ENCODE measurements at places on chromosomes 7 and 10.
A peak's percentile ranks its signal among the peaks of the same experiment; 100 is the strongest.

- H3K27me3 ChIP-seq = no peaks in the 10 kb centered on the region
- H3K27ac ChIP-seq = peak overlapping the region; percentile 71
- no peak for DNase-seq
These were observed 17.0 kb downstream of the ABI1 start for GRCh38 chr10:26843736-26844135.

DNA sequence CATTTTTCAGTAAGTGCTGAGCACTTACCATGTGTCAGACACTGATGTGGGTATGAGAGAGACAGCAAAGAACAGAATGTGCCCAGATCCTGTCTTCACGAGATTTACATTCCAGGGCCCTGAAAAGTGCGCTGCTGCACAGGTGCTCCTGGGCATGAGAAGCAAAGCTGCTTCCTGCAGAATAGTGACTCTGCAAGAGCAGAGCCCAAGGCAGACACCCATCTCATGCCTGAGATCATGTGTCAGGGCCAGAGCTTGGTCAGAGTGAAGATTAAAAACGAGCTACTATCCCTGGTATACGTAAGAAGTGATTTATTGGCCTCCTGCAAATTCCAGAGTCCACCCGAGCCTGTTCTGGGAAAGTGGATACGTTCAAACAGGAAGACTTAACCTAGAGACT, 824.4 kb downstream of the GRID1 start:
- no peaks in the 10 kb centered on the region for H3K4me1 ChIP-seq
- H3K27me3 ChIP-seq = peaks cover 15% of the 10 kb centered on the region

DNA sequence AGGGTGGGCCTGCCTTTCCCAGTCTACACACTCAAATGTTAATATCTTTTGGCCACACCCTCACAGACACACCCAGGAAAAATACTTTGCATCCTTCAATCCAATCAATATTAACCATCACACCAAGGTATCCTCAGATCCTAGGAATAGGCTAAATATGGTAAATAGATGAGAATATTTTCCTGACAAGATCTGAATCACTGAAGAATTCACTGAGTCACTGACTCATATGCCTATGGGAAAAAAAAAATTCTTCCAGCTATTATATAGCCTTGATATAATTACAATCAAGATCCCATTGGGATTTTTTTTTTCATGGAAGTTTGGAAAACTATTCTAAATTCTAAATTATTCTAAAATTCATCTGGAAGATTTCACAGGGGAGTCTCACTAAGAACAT, 65.8 kb downstream of the INHBA start:
- no peak overlapping the region for H3K4me3 ChIP-seq
- H3K27me3 ChIP-seq = no peaks in the 10 kb centered on the region
- H3K4me1 ChIP-seq = no peaks in the 10 kb centered on the region
- no peaks in the 10 kb centered on the region for H3K36me3 ChIP-seq

- no peak for DNase-seq
- H3K4me3 ChIP-seq = no peak overlapping the region
- peaks cover 17% of the 10 kb centered on the region for H3K4me1 ChIP-seq
- H3K27ac ChIP-seq = no peak overlapping the region
These were observed 87.7 kb downstream of the ST7 start for GRCh38 chr7:117041007-117041406.

- H3K4me1 ChIP-seq = peaks cover 23% of the 10 kb centered on the region
- no peaks in the 10 kb centered on the region for H3K36me3 ChIP-seq
- H3K27me3 ChIP-seq = no peaks in the 10 kb centered on the region
- no peak overlapping the region for H3K27ac ChIP-seq
These were observed 11.0 kb upstream of the GDF10 start for GRCh38 chr10:47288916-47289495.

GRCh38 chr10:19449860-19450259, 366.4 kb upstream of the PLXDC2 start:
- no peaks in the 10 kb centered on the region for H3K36me3 ChIP-seq
- H3K27ac ChIP-seq = no peak overlapping the region
- no peaks in the 10 kb centered on the region for H3K4me1 ChIP-seq
- H3K27me3 ChIP-seq = no peaks in the 10 kb centered on the region
- no peak overlapping the region for H3K4me3 ChIP-seq
- DNase-seq = no peak

DNA sequence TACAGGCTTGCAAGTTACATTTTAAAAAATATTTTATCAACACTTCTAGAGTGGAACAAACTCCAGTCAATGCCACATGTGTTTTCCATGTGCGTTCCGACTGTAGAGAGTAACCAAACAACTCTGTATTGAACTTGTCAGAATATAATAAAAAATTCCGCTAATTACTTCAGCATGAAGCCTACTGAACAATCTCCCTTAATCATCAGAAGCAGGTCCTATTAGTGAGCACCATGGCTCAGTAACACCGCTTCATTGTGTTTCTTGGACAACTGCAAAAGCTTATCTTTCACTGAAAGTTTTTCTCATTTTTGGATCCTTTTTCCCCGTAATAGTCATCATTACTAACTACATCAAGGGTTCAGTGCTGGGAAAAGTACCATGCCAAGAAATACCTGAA, 117.0 kb downstream of the MKX start:
- no peak for DNase-seq
- no peak overlapping the region for H3K4me3 ChIP-seq
- no peak overlapping the region for H3K27ac ChIP-seq
- H3K4me1 ChIP-seq = no peaks in the 10 kb centered on the region
- H3K36me3 ChIP-seq = no peaks in the 10 kb centered on the region
- peaks cover 3% of the 10 kb centered on the region for H3K27me3 ChIP-seq

GRCh38 chr7:39228946-39229345, 251.2 kb downstream of the POU6F2 start:
- no peaks in the 10 kb centered on the region for H3K36me3 ChIP-seq
- H3K4me1 ChIP-seq = no peaks in the 10 kb centered on the region
- DNase-seq = no peak

- H3K27me3 ChIP-seq = no peaks in the 10 kb centered on the region
- H3K27ac ChIP-seq = no peak overlapping the region
- H3K36me3 ChIP-seq = no peaks in the 10 kb centered on the region
- no peak for DNase-seq
- H3K4me3 ChIP-seq = no peak overlapping the region
- no peaks in the 10 kb centered on the region for H3K4me1 ChIP-seq
These were observed 492.5 kb downstream of the ETV1 start for GRCh38 chr7:13496976-13497375.

DNA sequence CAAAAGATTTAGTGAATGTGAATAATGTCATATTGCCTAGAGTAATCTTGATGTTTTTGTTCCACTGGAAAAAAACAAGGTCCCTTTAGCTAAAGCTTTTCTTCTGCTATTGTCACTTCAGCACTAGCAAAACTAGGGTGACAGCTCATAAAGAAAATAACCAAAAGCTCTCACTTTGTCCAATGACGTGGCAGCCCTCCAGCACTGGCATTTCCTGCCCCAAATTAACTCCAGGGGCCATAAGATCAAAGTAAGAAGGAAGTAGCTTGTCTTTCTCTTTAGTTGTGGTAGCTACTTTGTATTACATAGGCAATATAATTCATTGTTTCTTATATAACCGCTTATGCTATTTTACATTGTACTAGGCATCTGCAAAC, 47.3 kb downstream of the LRRN3 start:
- peaks cover 2% of the 10 kb centered on the region for H3K36me3 ChIP-seq
- no peaks in the 10 kb centered on the region for H3K27me3 ChIP-seq
- H3K27ac ChIP-seq = peak overlapping the region; percentile 94
- H3K4me3 ChIP-seq = peak overlapping the region; percentile 51
- peak; percentile 64 for DNase-seq

DNA sequence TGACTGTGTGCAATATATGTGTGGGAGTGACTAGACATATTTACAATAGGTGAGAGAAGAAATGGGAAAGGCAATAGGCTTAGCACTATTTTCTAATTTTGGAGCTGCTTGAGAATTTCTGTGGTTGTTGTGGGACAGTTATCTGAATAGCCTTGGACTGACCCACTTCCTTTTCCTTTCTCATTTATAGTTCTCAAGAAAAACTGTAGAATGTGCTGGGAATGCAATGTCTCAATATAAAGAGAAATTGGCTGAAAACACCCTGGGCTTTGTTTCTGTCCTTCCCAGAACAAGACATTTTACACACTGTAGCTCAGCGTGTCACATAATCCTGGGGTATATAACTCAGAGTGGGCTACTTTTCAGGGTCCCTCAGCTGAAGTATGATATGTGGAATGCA, 153.0 kb upstream of the RHOBTB1 start:
- H3K36me3 ChIP-seq = no peaks in the 10 kb centered on the region
- H3K4me3 ChIP-seq = no peak overlapping the region
- H3K27ac ChIP-seq = no peak overlapping the region
- H3K4me1 ChIP-seq = no peaks in the 10 kb centered on the region

GRCh38 chr7:112202816-112203215, 3.4 kb downstream of the DOCK4 start:
- no peak overlapping the region for H3K4me3 ChIP-seq
- H3K27ac ChIP-seq = no peak overlapping the region
- peak; percentile 4 for DNase-seq
- peaks cover 51% of the 10 kb centered on the region for H3K27me3 ChIP-seq

- H3K27ac ChIP-seq = no peak overlapping the region
- no peaks in the 10 kb centered on the region for H3K4me1 ChIP-seq
- H3K4me3 ChIP-seq = no peak overlapping the region
- DNase-seq = no peak
These were observed 122.5 kb downstream of the SLC25A13 start for GRCh38 chr7:96199421-96199820.

- peaks cover 4% of the 10 kb centered on the region for H3K27me3 ChIP-seq
- no peak overlapping the region for H3K27ac ChIP-seq
- no peaks in the 10 kb centered on the region for H3K36me3 ChIP-seq
- H3K4me3 ChIP-seq = no peak overlapping the region
- H3K4me1 ChIP-seq = no peaks in the 10 kb centered on the region
These were observed 28.6 kb upstream of the SHH start for GRCh38 chr7:155840909-155841308.

- no peak for DNase-seq
- H3K36me3 ChIP-seq = no peaks in the 10 kb centered on the region
- peaks cover 13% of the 10 kb centered on the region for H3K27me3 ChIP-seq
- no peak overlapping the region for H3K27ac ChIP-seq
- H3K4me3 ChIP-seq = no peak overlapping the region
These were observed 18.7 kb downstream of the AMZ1 start for GRCh38 chr7:2706685-2707126.

GRCh38 chr10:58269782-58270290, 874 bp downstream of the CISD1 start:
- H3K4me3 ChIP-seq = peak overlapping the region; percentile 96
- peaks cover 50% of the 10 kb centered on the region for H3K4me1 ChIP-seq
- DNase-seq = no peak
- no peaks in the 10 kb centered on the region for H3K27me3 ChIP-seq
- peaks cover 11% of the 10 kb centered on the region for H3K36me3 ChIP-seq

GRCh38 chr7:101868191-101868950, 50.9 kb downstream of the CUX1 start:
- H3K4me3 ChIP-seq = no peak overlapping the region
- no peaks in the 10 kb centered on the region for H3K36me3 ChIP-seq
- no peak for DNase-seq
- H3K4me1 ChIP-seq = peaks cover 10% of the 10 kb centered on the region

DNA sequence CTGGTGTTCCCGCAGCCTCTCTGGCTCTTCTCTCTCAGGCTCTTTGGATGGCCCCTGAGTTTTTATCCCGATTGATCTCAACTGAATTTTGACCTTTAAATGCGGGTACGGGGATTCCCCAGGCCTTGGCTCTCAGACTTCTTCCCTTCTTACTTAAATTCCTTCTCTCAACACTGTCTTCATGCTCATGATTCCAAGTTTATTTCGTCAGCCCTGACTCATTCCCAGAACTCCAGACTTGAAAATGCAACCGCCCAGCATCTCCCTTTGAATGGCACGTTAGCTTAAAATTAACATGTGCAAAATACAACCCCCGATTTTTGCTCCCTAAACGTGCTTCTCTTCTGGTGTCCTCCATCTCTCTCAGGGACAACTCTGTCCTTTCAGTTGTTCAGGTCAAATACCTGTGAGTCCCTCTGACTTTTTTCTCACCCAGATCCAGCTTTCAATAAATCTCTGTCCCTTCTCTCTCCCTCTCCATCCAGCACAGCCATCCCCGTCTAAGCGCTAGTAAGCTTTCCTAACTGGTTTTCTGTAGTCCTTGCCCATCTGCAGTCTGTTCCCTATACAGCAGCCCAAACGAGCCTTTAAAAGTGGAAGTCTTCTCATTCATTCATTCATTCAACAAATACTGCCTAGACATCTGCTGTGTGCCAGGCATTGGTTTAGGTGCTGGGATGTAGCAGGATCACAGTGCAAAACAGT, 7.1 kb downstream of the HECW1 start:
- H3K4me1 ChIP-seq = no peaks in the 10 kb centered on the region
- no peaks in the 10 kb centered on the region for H3K36me3 ChIP-seq
- peaks cover 31% of the 10 kb centered on the region for H3K27me3 ChIP-seq

- H3K36me3 ChIP-seq = no peaks in the 10 kb centered on the region
- no peak overlapping the region for H3K27ac ChIP-seq
- H3K4me1 ChIP-seq = no peaks in the 10 kb centered on the region
- no peak for DNase-seq
These were observed 59.1 kb downstream of the CNTNAP2 start for GRCh38 chr7:146175716-146176115.

GRCh38 chr7:157117796-157118195, 20.9 kb upstream of the UBE3C start:
- DNase-seq = no peak
- H3K27me3 ChIP-seq = peaks cover 8% of the 10 kb centered on the region
- no peaks in the 10 kb centered on the region for H3K4me1 ChIP-seq
- H3K36me3 ChIP-seq = no peaks in the 10 kb centered on the region

DNA sequence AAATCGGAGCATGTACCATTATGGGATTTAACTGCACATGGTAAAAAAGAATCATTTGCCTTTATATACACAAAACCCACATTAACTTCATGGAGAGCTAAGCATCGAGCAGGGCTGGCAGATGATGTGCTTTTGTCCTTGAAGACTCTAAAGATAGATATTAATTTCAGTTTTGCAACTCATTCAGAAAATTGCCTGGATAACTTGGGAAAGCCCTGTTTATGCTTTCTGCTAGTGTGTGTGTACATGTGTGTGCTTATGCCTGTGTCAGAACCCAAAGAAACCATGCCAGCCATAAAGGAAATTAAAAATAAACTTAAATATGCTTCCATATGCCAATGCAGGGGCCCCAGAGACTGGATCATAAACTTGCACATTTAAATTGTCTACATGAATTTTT, 640.0 kb downstream of the PARD3 start:
- H3K27ac ChIP-seq = no peak overlapping the region
- peaks cover 1% of the 10 kb centered on the region for H3K27me3 ChIP-seq
- H3K4me1 ChIP-seq = no peaks in the 10 kb centered on the region
- no peak for DNase-seq
- no peaks in the 10 kb centered on the region for H3K36me3 ChIP-seq
- H3K4me3 ChIP-seq = no peak overlapping the region

- H3K27ac ChIP-seq = peak overlapping the region; percentile 35
- no peaks in the 10 kb centered on the region for H3K27me3 ChIP-seq
- peaks cover 51% of the 10 kb centered on the region for H3K4me1 ChIP-seq
- DNase-seq = no peak
- peaks cover 24% of the 10 kb centered on the region for H3K36me3 ChIP-seq
These were observed 112.1 kb downstream of the LMBR1 start for GRCh38 chr7:156780724-156781455.

GRCh38 chr7:120404042-120404441, 131.1 kb downstream of the KCND2 start:
- H3K36me3 ChIP-seq = no peaks in the 10 kb centered on the region
- H3K4me3 ChIP-seq = no peak overlapping the region
- DNase-seq = no peak

- no peaks in the 10 kb centered on the region for H3K27me3 ChIP-seq
- no peaks in the 10 kb centered on the region for H3K36me3 ChIP-seq
- no peak for DNase-seq
- no peaks in the 10 kb centered on the region for H3K4me1 ChIP-seq
These were observed 856.3 kb downstream of the XPNPEP1 start for GRCh38 chr10:109067031-109067430.
